Fibroblast of skin of abdomen (primary cell): ENCODE measurements at places on chromosomes 11 and 22.

DNA sequence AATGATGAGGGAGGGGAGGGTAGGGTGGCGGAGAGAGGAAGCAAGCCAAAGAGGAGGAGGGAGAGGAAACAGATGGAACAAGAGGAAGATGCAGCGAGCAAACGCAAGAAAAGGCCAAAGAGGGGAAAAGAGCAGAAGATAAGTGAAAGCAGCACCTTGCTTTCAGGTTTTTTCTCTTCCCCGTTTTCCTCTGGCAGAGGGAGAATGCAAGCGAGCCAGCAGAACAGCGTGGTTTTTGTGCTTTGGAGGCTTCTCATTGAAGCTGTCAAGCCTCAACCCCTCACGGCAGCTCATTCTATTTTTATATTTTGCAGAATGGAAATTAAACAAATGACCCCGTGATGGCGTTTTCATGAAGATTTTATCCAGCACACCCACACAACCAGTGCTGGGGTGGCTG, 67.1 kb upstream of the GRAMD1B start:
- no peak for DNase-seq

DNA sequence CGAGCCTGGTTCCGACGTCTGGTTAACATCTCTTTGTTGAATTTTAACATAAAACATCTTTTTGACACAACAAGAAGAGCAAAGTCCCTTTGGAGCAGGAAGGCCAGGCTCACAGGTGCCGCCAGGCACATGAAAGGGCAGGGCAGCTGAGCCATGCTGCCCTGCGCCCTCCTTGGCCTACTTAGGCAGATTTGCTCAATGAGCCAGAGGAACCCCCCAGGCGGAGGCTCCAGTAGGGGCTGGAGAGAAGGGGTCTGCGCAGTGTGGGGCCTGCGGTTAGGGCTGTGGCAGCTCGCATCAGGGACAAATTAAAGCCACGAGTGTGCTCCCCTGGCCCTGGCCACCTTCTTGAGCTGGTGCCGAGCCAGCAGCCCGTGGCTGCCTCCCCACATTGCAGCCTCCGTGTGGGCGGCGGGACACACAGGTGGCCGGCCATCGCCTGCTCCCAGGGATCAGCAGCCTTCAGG, 9.9 kb upstream of the SLC22A12 start:
- DNase-seq: no peak

GRCh38 chr22:22520667-22521602, 865 bp upstream of the ZNF280A start:
- DNase-seq: no peak

GRCh38 chr22:50473855-50474671, 772 bp downstream of the SBF1 start:
- DNase-seq: peak; percentile 29

DNA sequence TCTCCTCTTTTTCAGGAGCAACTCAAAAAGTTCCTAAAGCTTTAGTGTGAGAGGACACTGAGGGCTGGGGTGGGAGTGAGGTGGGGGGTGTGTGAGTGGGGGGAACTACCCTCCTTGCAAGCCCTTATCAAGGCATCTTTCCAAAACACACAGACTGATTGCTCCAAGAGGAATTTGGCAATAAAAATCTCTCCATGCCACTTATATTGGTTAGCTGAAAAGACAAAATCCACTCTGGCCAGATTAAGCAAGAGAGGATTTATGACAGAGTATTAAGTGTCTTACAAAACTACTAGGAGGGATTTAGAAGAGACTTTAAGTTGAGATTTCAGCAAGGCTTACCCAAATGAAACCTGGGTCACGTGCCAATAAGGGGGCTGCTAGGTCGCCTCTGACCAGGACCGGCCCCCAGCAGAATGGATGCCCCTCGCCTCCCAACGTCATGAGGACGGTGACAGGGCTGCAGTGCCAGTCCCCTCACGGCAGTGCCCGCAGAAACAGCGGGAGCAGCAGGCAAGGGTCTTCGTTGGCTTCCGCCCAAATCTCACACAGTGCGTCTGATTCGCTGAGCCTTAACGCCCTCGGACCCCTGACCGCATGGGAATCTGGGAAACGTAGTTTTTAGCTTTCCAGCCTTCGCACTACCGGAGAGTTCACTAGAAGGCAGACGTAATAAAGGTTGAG, 22.1 kb upstream of the CTR9 start:
- peak; percentile 76 for DNase-seq

DNA sequence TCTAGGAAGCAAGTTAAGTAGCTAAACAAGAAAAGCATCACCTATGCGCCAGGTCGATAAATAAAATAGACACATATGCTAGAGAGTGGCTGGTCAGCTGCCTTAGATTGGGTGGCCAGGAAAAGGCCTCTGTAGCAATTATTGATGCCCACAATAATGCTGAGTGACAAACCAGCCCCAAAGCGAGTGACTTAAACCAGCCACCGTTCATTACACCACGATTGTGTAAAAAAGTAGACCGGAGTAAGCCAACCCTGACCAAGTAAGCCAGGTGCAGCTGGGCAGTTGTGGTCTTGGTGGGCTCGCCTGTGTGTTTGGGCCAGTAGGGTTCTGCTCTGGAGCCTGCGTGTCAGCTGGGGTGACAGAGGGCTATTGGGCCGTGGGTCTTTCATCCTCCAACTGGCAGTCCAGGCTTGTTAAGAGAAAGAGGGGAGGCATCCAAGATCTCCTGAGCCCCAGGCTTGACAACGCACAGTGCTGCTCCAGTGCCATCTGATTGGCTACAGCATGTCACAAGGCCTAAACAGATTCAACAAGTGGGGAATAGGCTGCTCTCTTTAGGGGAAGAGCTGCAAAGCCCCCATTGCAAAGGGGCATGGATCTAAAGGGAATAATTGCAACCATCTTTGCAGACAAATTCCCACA, 100.4 kb upstream of the PARVA start:
- no peak for DNase-seq

GRCh38 chr11:117743121-117743815, 53.7 kb downstream of the DSCAML1 start:
- no peak for DNase-seq

GRCh38 chr11:76752321-76753143, 30.6 kb upstream of the TSKU start:
- DNase-seq: peak; percentile 91

DNA sequence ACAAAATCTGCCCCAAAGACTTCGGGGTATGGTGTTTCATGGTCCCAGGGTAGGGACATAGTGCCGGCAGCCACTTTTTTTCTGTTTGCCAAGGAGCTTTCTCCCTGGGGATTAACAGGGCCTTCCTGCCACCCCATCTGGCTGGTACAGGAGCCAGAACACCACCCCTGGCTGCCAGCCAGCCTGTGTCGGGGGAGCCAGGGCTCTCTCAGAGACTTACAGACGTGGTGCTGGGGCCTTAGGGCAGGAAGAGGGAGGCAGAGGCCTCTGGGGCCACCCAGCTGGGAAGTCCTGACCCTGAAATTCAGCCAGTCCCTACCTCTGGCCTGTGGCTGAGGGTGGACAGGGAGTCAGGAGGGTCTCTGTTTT, 52.4 kb upstream of the CDON start:
- no peak for DNase-seq

DNA sequence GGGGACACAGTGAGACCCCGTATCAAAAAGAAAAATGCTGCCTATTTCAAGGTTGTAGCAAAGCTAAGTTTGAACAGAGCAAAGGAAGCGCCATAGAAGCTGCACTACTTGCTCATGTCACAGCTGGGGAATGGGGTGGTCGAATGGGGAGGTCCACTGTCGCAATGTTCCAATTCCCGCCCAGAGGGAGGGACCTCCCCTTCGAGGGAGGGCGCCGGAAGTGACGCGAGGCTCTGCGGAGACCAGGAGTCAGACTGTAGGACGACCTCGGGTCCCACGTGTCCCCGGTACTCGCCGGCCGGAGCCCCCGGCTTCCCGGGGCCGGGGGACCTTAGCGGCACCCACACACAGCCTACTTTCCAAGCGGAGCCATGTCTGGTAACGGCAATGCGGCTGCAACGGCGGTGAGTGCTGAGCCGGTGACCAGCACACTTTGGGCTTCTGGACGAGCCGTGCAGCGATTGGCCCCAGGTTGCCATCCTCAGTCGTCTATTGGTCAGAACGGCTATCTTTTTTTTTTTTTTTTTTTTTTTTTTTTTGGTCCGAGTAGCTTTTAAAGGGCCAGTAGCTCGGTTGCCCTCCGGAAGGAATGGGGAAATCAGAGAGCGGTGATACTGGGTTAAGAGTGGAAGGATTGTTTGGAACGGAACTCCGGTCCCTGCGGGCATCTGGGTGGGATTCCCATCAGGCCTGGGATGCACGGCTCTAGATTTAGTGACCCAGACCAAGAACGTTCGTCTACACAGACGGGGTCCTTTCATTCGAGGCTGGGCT, at the start of gene HMBS:
Gene HMBS, plus strand, starts transcription at position 219 of the 774 bp plus-strand sequence. Its CDS starts 153 bp downstream, at position 372.
- peak; percentile 92 for DNase-seq

- no peak for DNase-seq
Observed at GRCh38 chr11:1202154-1202775, 20.6 kb upstream of the MUC5B start.

- DNase-seq: peak; percentile 31
Observed at GRCh38 chr11:84408946-84409411, 1122.8 kb upstream of the CCDC90B start.

DNA sequence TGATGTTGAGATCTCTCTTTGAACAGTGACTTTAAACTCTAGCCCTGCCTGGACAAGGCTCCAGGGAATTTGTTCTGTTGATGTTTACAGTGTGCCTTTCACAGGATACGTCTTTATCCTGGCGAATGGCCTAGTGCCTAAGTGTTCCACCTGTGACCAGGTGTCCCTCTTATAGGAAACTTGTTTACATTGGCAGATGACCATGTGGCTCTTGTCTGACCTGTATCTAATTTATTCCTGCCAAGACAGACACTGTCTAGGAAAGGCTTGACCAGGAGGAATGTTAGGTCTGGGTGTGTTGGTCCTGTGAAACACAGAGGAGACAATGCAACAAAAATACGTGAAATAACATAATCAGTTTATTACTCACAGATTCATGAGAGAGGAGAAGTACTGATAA, 875.6 kb downstream of the METTL15 start:
- no peak for DNase-seq

DNA sequence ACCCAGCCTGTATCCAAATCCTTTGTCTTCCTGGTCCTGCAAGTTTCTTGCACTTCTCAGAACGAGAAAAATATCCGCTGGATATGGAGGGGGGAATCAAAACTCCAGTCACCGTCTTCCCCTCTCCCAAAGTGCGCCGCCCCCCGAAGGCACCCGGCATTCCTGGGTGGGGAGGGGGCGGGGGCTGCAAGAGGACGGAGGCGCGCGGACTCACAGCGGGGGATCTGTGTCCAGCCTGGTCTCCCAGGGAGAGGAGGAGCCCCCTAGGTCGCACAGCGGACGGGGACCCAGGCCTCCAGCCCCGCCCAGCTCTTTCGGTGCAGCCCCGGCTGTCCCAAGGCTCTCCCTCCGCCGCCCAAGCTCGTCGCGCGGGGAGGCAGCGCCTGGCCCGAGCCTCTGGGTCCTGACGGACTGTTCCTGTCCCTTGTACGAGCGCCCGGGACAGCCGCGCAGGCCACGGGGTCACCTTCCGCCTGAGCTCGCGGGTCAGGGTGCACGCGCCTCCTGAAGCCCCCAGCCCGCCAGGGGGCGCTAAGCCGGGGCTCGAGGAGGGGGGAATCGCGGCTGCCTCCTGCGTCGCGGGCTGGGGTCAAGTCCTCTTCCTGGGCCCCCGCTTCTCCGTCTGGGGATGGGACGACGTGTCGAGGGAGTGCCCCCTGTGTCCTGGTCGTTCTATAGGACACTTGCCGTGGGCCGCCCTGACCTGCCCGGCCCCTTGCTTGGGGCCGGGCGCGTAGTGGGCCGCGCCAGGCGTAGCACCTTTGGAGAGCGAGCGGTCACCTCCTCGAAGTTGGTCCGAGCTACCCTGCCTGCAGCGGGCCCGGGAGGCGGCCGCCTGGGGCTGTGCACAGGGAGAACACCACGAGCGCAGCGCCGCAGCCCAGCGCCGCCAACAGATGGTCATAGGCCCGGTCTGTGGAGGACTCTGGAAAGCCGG, 2.4 kb upstream of the WNT11 start:
- no peak for DNase-seq
